ENCODE measurements at places on chromosomes 2 and 18. TPM values are rescaled to one million over a fixed set of nuclear protein-coding genes. Genes with fewer than 3 reads are reported as not detected.

GRCh38 chr18:57898506-57899124, 95.5 kb upstream of the ATP8B1 start:
- no peak for DNase-seq

DNA sequence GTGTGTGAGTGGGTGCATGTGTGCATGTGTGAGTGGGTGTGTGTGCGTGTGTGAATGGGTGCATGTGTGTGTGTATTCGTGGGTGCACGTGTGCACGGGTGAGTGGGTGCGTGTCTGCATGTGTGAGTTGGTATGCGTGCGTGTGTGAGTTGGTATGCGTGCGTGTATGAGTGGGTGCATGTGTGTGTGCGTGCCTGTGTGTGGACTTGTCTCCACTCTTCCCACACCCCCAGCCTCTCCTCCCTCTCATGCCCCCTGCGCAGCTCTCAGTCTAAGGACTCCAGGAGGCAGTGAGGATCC, 5.1 kb upstream of the OTOF start:
- DNase-seq, result no peak

DNA sequence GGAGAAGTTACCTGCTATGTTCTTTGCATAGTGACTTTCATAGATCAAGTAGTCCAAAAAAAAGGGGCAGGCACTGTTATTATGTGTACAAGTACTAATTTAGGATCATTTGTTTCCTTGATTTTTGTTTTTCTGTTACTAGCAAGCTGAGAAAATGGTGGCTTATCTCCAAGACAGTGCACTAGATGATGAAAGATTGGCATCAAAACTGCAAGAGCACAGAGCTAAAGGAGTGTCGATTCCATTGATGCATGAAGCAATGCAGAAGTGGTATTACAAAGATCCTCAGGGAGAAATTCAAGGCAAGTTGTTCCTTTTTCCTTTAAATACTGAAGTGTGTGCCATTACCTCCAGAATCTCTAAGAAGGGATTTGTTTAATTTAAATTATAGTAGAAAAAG, 19.6 kb upstream of the KCNJ13 start:
- no peak for DNase-seq

GRCh38 chr2:96937586-96937985, 48.8 kb downstream of the FAM178B start:
- no peak for DNase-seq

CCDC150 gene
- polyA plus RNA-seq, result 0.91 TPM

CENPA gene
- polyA plus RNA-seq, result 0.96 TPM

RNPEPL1 gene
- polyA plus RNA-seq, result 235 TPM
